ENCODE measurements at places on chromosomes 1 and 21.
A peak's percentile ranks its signal among the peaks of the same experiment; 100 is the strongest.

DNA sequence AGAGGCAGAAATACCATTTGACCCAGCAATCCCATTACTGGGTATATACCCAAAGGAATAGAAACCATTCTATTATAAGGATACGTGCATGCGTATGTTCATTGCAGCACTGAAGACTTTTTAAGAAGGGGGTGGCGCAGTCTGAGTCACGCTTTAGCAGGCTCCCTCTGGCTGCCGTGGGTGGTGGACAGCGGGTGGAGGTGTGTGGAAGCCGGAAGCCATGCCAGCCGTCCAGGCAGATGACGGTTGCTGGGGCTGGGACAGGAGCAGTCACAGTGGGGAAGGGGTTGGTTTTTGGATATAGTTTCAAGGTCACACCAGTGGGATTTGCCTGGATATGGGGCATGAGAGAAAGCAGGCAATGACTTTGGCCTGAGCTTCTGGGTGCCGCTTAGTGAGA, 270.5 kb downstream of the GRIK3 start:
- DNase-seq: no peak

DNA sequence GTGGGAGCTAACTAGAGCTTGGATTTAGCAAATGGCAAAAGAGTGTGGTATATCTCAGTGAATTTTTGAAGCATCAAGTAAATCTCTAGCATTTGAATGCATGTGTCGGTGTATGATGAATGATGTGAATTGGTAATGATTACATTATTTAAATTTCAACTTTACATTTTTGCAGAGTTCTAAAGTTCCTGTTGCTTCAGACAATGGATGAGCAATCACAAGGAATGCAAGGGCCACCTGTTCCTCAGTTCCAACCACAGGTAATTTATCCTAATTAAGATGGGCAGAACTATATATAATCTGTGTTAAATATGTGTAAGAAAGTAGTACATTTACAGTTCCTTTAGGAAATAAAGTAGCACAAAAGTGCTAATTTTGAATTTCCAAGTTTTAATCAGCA, 75.6 kb downstream of the NEK7 start:
- no peak for DNase-seq

DNA sequence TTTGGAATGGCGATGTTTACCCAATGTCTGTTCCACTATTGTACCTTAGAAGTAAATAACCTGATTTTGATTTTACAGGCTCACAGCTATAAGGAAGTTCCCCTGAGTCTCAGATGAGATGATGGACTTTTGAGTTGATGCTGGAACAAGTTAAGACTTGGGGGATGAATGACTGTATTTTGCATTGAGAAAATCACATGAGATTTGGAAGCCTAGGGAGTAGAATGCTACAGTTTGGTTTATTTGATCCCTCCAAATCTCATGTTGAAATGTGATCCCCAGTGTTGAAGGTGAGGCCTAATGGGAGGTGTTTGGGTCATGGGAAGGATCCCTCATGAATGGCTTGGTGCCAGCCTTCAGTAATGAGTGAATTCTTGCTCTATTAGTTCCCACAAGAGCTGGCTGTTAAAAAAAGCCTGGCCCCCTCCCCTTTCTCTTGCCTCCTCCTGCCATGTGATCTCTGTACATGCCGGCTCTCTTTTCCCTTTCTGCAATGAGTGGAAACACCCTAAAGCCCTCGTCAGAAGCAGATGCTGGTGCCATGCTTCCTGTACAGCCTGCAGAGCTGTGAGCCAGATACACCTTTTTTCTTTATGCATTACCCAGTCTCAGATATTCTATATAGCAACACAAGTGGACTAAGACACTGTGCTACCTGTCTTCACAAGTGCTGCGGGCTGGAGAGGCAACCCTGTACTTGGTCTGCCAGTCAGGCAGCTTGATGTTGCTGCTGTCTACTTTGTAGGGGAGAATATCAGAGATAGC, 77.0 kb upstream of the TLR5 start:
- no peak for DNase-seq

GRCh38 chr21:15221799-15222386, 157.1 kb upstream of the NRIP1 start:
- peak; percentile 22 for DNase-seq

GRCh38 chr1:98330224-98330623, 331.3 kb upstream of the SNX7 start:
- no peak for DNase-seq

DNA sequence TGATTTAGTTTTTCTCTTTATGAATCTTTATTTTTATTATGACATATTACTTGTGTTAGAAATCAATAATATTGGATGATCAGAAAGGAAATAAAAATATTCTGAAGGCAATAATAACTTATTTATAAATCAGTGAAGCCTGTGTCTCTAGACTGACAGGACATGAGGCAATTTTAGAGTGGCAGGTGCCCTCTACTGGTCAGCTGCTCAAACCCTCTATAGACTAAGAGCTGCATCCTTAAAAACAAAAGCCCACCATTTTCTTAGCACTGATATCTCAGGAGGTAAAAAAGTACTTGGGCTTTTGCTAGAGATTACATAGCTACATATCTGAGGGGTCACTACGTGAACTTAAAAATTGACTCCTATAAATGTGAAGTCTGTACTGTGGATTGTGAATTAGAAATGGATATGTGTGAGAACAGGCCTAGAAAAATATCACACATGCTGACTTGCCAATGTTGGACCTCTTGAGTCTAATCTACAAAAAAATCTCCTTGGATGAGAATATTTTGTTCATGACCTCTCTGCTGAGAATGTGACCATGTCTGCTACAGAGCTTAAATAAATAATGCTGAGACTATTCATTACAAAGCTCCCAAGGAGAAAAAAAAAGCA, 597.9 kb upstream of the ADAMTS5 start:
- peak; percentile 82 for DNase-seq

GRCh38 chr21:33801424-33802405, 113.9 kb downstream of the ATP5PO start:
- DNase-seq: peak; percentile 74

GRCh38 chr1:67855444-67855843, 22.2 kb upstream of the GNG12 start:
- no peak for DNase-seq

DNA sequence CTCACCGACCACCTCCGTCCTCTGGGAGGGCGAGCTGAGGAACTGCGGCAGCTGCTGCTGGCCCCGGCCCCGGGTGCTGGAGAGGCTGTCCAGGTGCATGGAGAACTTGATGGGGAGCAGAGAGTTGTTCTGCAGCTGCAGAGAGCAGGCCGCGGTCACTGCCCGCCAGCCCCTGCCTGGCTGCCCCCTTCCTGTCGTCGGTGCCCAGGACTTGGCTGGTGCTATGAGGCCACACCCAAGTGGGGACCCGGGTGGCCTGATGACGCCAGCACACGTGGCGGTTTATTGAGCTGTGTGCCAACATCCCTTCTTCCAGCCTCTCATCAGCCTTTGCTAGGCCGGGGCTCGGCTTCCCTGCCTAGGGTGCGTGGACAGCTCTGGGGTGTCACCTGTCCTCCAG, 5.3 kb upstream of the TMEM52 start:
- no peak for DNase-seq

- peak; percentile 55 for DNase-seq
These were observed 37.1 kb upstream of the CTTNBP2NL start for GRCh38 chr1:112358798-112359408.

DNA sequence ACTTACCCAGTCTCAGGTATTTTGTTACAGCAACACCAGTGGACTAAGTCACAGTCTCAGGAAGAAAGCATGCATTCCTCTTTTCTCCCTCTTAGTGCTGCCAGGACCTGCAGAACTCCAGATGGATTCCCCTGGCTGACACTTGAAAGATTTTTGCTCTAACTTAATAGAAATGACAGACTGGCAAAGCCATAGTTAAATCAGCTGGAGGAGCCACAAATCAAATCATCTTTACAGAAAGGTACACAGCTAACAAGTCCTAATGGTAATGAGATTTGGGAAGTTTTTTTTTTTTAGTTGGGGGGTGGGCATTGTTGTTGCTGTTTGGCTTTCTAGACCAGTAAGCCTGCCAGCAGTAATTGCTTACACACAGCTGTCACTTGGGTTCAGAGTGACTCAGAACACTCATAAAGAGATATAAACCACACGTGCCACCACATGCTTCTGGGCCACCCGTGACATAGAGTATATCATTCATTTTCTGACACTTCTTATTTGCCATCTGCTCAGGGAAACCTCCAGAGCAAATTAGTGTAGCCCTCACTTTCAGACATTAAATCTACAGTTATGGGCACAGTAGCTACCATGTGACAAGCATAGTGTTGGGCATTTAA, 72.4 kb downstream of the FH start:
- DNase-seq: peak; percentile 45

GRCh38 chr1:225772848-225773247, 4.8 kb upstream of the SRP9 start:
- no peak for DNase-seq

DNA sequence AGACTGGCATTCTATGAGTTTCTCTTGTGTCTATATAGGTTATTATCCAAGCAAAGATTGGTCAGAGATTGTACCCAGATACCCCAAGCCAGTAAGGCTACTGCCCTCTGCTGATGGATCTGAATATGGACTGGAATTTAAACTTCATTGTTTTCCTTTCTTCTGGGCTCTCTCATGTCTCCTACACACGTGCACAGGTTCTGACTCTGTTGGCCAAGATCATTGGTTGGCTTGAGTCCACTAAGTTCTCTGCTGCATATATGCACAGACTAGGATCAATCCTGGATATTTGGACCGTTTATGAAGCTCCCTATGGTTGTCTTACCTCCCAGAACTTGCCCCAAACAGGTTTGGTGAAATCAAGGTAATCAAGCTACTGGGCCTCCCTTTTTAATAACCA, 69.7 kb downstream of the CC2D1B start:
- DNase-seq: peak; percentile 75

GRCh38 chr1:92900539-92900938, 60.7 kb downstream of the DIPK1A start:
- no peak for DNase-seq

DNA sequence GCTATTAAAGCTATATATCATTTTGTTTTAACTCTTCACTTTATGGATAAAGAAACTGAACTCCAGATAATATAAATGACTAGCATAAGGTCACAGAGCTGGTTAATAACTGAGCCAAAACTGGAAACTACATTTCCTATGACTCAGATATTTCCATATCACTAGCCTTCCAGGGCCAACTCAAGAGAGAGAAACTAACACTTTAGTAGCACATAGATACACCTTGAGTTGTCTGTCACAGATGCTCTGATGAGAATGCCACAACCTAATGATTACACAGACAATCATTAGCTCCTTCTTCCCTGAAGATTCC, 40.7 kb downstream of the NME7 start:
- peak; percentile 56 for DNase-seq

GRCh38 chr1:173122344-173122935, 71.7 kb upstream of the TNFSF18 start:
- no peak for DNase-seq

GRCh38 chr1:115142616-115143015, 53.3 kb upstream of the TSPAN2 start:
- no peak for DNase-seq

DNA sequence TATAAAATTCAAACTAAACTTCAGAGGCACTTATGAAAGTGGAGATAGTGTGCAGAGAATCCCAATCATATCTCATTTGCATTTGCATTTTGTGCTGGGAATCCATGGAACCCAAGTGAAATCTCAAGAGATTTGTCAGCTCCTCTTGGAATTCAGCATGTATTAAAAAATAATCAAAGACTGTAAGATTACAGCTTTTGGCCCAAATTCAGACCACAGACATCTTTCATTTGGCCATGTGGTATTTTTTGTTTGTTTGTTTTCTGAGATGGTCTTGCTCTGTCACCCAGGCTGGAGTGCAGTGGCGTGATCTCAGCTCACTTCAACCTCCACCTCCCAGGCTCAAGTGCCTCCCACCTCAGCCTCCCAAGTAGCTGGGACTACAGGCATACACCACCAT, 3.8 kb upstream of the CACYBP start:
- DNase-seq: no peak

DNA sequence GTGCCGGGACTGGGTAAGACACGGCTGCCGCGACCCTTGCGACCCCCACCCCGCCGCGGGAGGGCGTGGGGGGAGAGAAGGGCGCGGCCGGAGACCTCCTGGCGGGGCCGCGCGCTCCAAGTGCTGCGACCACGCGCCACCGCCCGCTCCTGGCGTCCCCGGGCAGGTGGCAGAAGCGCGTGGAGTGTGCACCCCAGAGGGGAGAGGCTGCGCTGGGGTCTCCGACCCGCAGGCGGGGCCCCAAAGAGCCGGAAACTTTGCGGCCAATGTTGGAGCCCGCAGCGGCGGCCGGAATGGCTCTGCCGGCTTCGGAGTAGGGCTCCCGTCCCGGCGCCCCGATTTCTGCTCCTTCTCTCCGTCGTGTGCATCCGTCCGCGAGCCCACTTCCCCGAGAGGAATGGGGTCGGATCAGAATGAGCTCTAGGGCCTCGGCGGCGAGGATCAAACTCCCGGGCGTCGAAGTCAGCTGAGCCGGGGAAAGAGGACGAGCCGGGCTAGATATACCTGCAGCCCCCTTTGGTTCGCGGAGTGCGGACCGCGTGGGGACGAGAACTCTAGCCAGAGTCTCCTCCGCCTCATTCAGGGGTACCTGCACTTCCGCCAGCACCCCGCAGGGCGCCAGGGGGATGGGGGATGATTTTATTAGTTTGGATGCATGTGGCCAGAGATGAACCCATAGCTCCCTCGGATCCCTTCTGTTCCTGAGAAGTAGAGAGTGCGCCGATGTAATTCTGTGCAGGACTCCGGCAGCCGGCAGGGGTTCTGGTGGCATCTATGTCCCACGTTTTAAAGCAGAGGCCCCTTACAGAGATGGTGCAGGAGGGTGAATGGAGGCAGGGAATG, 751 bp downstream of the STUM start:
- DNase-seq: peak; percentile 26

DNA sequence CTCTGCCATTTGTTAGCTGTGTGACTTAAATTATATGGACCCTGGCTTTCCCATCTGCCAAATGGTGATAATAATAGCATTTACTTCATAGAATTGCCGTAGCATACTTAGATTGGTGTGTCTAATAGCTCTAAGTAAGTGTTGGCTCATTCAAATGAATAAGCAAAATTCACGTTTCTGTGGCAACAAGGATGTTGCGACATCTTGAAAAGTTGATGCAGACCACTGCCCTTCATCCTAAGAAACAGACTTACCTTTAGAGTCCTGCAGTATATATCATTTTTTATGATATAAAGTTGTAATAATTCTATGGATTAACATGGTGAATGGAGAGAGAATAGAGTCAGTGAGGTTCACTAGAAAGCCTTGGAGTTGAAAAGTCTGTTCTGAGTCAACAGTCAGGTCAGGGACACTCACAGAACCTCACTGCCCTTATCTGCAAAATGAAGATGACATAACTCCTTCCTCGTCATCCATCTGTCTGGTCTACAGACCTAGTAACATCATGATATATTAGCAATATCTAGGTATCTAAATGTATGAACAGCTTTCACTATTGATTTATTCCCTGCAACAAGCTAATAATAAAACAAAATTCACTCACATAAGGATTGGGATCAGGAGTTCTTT, 167.3 kb upstream of the C8B start:
- no peak for DNase-seq

DNA sequence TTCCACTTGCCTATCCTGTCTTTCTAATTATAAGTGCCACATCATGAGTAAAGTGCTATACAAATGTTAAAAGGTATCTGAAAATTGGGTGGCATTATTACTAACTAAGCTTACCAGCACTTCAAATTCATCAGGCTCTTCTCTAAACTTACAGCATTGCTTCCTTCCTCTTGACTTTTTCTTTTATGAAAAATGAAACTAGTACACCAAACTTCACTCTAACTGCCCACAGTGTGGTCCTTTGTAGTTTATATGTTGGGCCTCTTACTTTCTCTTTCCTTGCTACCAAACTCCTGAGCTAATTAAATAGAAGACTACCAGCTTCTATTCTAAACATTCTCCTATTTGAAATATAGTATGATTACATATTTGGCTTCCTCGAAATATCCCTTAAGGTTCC, 81.8 kb downstream of the NOTCH2 start:
- DNase-seq: no peak
